ENCODE measurements at places on chromosomes 7 and 10.

GRCh38 chr7:127586346-127586745 lies 950 bp upstream of the GCC1 start:
- no peak for DNase-seq

DNA sequence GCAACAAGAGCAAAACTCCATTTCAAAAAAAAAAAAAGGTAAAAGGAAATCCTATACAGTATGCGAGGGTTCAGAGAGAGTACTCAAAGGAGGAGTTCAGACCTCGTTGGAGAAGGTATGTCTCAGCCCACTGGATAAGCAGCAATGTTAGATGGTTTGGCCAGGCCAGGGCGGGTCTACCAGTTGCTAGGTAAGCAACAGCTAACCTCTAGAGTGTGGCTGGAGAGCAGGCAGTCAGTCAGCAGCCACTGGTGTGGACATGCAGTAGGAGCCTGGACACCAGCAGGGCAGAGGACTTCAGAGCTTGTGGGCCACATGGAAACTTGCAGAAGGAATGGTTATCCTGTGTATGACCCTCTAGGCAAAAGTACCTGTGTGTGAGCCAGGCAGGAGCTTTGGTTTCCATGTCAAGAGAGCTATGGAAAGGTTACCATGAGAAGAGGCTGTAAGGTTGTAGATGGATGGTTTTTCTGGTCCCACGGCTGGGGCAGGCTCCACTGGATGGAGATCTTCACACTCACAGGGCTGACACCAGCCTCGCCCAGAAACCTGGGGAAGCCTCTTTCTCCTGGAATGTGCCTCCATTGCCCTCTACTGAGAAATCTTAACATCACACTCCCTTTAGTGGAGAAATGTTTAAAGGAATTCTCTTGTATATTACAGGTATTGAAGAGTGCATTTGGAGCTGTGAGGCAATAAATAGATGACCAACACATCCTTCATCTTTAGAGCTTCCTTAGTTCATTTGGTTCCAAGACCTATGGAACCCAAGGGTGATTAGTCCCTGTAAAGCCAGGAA lies 63.6 kb downstream of the CCDC186 start:
- no peak for DNase-seq

GRCh38 chr7:953547-954327 lies 743 bp downstream of the ADAP1 start:
- DNase-seq, result peak; percentile 43

- DNase-seq, result no peak
Measured at GRCh38 chr7:156499247-156499881, 141.2 kb upstream of the RNF32 start.

DNA sequence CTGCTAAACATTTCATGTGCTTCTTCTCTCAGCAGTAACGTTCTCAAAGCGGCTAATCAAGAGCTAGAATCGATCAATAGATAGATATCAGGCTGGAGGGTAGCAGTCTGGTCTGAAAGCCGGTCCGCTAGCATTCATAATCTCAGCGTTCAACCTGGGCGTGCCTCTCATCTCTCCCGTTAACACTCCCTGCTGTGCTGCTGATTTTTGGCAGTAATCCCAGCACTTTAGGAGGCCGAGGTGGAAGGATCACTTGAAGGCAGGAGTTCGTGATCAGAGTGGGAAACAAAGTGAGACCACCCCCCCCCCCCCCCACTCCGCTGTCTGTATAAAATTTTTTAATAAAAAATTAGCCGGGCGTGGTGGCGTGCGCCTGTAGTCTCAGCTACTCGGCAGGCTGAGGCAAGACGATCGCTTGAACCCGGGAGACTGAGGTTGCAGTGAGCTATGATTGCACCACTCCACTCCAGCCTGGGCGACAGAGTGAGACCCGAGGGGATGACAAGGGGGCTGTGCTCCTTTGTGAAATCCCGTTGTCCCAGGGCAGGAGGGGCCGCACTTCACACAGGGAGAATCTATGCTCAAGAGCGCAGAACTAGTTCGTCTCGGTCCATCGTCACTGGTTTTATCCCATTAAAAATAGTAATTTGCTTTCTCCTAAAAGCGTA lies 624 bp upstream of the CEP55 start:
- no peak for DNase-seq

All from hypothalamus (tissue), 51 donors.